ENCODE measurements at places on chromosomes 7 and 10. TPM values are rescaled to one million over a fixed set of nuclear protein-coding genes. Genes with fewer than 3 reads are reported as not detected.

Gene IL15RA
- total RNA-seq = 9.6 TPM

Gene CALCR
- total RNA-seq = 0.62 TPM

Gene GRM3
- not detected for total RNA-seq

Gene FAM25A
- not detected for total RNA-seq

Gene SOSTDC1
- total RNA-seq = 1.4 TPM

Gene IFT22
- 18.8 TPM for total RNA-seq

Gene NPFFR1
- total RNA-seq = 4.8 TPM
